ENCODE measurements at places on chromosomes 13 and 19. TPM values are rescaled to one million over a fixed set of nuclear protein-coding genes. Genes with fewer than 3 reads are reported as not detected.

DNA sequence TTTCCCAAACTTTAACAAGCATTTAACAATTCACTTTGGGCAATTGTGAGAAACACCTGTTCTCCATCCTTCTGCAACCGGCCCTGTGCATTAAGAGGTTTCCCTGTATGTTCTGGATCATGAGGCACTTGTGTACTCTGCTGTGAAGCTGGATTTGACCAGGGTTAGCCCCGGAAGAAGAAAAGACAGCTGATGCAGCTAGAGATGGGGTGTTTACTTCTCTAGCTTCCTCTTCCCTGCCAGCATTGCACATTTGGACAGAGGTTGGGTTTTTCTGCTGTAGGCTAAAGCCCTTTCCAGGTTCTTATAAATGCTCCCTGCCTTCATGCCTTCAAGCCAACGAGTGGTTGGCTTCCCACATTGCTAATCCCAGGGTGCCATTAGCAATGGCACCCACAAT is 20.9 kb downstream of the MBD3L2B start:
- no peak for DNase-seq
- no peaks in the 10 kb centered on the region for H3K36me3 ChIP-seq
- H3K27ac ChIP-seq = no peak overlapping the region
- peaks cover 18% of the 10 kb centered on the region for H3K27me3 ChIP-seq
- H3K4me1 ChIP-seq = peaks cover 4% of the 10 kb centered on the region

The ZNF773 gene
- 21.3 TPM for total RNA-seq

- H3K36me3 ChIP-seq = no peaks in the 10 kb centered on the region
- DNase-seq = no peak
- no peaks in the 10 kb centered on the region for H3K27me3 ChIP-seq
Observed at GRCh38 chr19:6041991-6042481, 64.1 kb upstream of the RANBP3 start.

DNA sequence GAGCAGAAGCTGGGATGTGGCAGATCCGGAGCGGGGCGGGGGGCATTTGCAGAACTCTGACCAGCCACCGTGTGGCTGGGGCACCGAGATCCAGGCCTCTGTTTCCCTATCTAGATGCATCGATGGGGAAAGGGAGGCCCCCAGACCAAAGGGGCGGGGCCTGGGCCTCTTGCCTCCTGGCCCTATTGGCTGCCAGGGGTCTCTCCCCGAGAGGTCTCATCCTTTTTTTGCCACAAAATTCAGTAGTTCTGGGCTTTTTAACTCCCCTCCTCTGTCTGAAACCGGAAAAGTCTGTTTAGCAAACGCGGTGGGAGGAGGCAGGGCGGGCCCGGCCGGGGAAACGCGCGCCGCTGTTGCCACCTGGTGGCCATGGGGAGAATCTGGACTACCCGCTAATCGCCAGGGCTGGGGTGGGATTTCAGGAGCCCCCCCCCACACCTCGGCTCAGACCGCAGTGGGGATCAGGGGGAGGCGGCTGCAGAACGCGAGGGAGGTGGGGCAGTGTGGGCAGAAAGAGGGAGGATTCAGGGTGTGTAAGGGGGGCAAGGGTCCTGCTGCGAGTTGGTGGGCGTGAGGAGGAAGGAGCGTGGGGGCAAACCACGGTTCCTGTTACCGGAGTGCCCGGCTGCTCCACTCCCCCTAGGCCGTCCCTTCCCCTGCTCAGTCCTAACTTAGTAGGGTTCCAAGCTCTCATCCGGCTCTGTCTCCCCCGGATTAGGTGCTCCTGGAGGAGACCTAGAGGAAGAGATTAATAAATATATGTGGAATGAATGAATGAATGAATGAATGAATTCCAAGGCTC is 28.3 kb downstream of the IL12RB1 start:
- H3K27me3 ChIP-seq = no peaks in the 10 kb centered on the region
- peak; percentile 81 for DNase-seq
- H3K4me1 ChIP-seq = peaks cover 21% of the 10 kb centered on the region
- H3K27ac ChIP-seq = peak overlapping the region; percentile 76

DNA sequence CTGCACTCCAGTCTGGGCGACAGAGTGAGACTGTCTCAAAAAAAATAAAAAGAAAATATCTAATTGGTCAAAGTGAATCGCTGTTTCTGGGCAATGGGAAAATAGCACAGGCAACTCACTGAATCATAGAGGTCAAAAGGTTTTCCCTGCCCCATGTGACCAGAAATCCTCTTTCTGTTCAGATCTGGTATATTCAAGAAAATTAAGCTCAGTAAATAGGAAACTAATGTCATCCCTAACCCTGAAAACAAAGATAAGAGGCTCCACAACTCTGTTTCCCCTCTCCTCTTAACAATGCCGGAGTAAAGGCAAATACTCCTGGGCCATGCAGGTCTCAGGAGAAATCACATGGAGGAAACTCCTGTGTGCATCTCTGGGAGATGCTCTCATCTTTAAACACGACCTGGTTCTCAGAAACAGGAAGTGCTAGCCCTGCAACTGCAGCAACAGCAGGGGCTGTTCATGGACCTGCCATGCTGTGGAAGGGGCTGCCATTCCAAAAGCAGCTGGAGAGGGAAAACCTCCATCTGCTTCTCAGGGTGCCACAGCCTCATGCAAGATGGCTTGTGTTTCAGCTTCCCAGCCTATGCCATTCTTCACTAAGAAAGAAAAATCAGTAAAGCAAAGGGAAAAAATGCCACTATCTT is 47.5 kb upstream of the SLC7A9 start:
- H3K4me3 ChIP-seq = no peak overlapping the region
- peaks cover 55% of the 10 kb centered on the region for H3K36me3 ChIP-seq
- H3K27ac ChIP-seq = no peak overlapping the region
- H3K4me1 ChIP-seq = no peaks in the 10 kb centered on the region
- no peaks in the 10 kb centered on the region for H3K27me3 ChIP-seq

DNA sequence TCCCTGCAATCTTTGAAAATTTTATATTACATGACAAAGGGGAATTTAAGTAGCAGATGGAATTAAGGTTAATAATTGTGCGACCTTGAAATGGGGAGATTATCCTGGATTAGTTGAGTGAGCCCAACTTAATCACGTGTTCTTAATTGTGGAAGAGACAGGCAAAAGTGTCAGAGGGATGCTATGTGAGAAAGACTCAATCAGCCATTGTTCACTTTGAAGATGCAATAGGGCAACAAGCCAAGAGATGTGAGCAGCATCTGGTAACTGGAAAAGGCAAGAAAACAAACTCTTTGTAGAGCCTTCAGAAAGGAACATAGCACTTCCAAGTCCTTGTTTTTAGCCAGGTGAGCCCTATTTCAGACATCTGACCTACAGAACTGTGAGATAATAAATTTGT is 247.7 kb downstream of the SLITRK1 start:
- no peak overlapping the region for H3K4me3 ChIP-seq
- H3K27me3 ChIP-seq = no peaks in the 10 kb centered on the region
- H3K27ac ChIP-seq = no peak overlapping the region
- no peak for DNase-seq
- no peaks in the 10 kb centered on the region for H3K36me3 ChIP-seq
- no peaks in the 10 kb centered on the region for H3K4me1 ChIP-seq

DNA sequence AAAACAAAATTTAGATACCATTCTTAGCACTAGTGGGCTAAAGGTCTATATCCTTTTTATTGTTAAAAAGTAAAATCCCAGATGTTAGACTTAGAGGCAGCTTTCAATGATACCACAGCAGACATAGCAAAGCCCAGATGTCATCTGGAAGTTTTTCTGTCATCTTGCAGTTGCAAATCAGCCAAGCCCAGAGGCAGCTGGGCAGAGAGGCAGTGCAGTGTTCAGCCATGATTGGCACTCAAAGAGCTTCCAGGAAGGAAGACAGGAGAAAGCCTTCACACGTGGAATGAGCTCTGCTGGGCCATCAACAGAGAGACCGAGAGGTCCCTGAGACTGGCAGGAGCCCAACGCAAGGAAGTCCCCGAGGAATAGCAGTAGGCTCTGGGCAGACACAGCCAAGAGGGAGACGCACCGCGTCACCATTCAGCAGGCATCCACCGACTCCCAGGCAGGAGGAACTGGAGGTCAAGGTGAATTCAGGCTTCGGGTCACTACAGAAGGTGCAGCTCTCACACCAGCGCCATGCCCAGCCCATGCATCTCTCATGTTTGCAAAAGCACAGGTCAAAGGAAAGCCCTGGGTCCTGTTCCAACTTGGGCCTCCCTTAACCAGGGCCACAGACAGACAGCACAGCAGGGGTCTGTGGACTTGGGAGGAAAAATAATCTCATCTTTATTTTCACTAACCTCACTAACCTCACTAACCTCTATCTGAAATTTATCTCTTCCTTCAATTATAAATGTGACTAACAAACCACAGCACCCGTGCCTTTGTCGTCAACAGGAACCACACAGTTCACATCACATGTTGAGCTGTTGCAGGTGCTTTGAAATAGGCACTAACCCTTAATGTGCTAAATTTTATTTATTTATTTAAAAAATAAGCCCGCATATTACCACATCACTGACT is 54.9 kb downstream of the TUBGCP3 start:
- DNase-seq = no peak
- peaks cover 10% of the 10 kb centered on the region for H3K36me3 ChIP-seq
- no peaks in the 10 kb centered on the region for H3K4me1 ChIP-seq
- no peaks in the 10 kb centered on the region for H3K27me3 ChIP-seq

DNA sequence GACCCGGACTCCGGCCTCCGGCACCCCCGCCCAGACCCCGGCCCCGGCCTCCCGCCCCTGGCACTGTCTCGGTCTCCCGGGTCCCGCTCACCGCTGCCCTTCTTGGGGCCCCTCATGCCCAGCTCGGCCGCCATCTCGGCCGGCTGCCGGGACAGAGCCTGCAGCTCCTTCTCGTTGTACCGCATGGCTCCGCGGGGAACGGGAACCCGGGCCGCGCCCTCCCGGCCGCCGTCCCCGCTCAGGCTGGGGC is 140 bp downstream of the PLEKHJ1 start:
- peaks cover 51% of the 10 kb centered on the region for H3K36me3 ChIP-seq
- no peaks in the 10 kb centered on the region for H3K27me3 ChIP-seq

DNA sequence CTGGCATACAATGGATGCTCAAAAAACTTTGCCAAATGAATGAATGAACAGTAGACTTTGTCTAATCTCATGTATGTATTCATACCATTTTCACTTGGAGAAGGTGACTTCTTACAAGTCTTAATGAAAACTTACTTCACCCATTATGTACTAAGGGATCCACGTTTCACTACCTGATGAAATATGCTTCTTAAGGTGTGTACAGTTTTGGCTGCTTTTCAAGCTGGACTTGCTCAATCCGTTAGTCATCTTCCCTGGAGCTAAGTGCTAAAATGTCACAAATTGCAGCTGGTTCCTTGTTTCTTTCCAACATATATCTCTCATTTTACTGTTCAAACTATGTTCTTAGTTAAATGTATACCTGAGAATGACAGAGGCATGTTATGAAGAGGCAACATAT is 4.2 kb upstream of the CCNA1 start:
- H3K4me1 ChIP-seq = peaks cover 18% of the 10 kb centered on the region
- DNase-seq = no peak
- no peak overlapping the region for H3K4me3 ChIP-seq
- H3K36me3 ChIP-seq = no peaks in the 10 kb centered on the region
- H3K27me3 ChIP-seq = peaks cover 42% of the 10 kb centered on the region

The LYPD5 gene
- not detected for total RNA-seq

- no peaks in the 10 kb centered on the region for H3K36me3 ChIP-seq
- no peak overlapping the region for H3K27ac ChIP-seq
- peaks cover 38% of the 10 kb centered on the region for H3K27me3 ChIP-seq
- H3K4me1 ChIP-seq = peaks cover 7% of the 10 kb centered on the region
Observed at GRCh38 chr19:51131780-51132680, 7.3 kb downstream of the SIGLEC9 start.

DNA sequence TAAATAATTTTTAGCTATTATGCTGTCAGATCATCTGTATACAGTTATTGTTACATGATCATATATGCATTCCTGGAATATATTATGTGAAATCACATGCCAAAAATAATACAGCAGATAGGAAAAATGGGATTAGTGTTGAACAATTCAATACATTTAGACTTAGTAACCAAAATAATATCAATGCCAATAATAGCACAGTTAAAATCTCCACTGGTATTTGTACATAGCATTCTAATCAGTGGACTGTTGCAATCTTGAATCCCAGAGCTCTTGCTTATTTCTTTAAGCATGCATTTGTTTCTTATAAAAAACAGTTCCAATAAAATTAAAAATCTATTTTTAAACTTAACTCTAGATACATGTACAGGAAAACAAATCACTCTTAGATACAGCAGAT is 2772.2 kb downstream of the PCDH9 start:
- H3K4me3 ChIP-seq = no peak overlapping the region
- H3K27me3 ChIP-seq = no peaks in the 10 kb centered on the region
- H3K4me1 ChIP-seq = no peaks in the 10 kb centered on the region
- no peak overlapping the region for H3K27ac ChIP-seq

The KLF1 gene
- 0.12 TPM for total RNA-seq

The ALG11 gene
- 31.8 TPM for total RNA-seq

GRCh38 chr13:109545931-109546330 is 240.5 kb downstream of the IRS2 start:
- no peaks in the 10 kb centered on the region for H3K4me1 ChIP-seq
- H3K27ac ChIP-seq = no peak overlapping the region
- H3K36me3 ChIP-seq = no peaks in the 10 kb centered on the region
- no peaks in the 10 kb centered on the region for H3K27me3 ChIP-seq

The CARM1 gene
- 39.1 TPM for total RNA-seq

DNA sequence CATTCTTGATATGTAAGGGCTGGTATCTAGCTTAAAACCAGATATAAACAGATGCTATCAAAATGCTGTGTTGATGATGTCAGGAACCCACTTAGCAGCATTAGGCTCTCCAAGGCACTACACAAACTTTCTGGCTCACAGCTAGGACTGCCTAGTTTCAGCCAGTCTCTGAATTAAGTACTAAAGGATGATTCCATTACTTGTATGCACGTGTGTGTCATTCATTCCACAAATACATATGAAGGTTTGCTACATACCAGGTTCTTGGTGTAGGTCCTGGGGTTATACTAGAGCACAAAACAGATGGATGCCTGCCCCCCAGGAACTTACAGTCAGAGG is 151.5 kb downstream of the RGCC start:
- H3K4me3 ChIP-seq = no peak overlapping the region
- no peak overlapping the region for H3K27ac ChIP-seq

DNA sequence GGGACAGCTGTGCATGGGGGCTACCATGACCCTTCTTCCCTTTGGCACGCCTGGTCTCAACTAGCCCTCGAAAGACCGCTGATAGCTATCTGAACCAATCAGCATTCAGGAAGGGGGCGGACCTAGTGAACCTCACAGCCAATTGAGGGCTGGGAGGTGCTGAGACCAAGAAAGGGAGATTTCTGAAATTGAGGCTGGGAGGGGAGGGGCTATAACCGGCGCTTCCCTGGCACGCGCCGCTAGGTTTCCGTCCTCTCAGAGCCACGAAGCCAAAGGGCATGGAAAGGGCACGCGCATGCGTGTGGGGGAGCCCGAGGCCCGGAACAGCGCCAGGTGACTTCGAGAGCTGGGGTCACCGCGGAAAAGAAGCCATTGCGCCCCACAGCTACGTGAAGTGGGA is 4.2 kb upstream of the PAFAH1B3 start:
- H3K36me3 ChIP-seq = no peaks in the 10 kb centered on the region
- H3K27me3 ChIP-seq = peaks cover 2% of the 10 kb centered on the region
- no peak overlapping the region for H3K27ac ChIP-seq

- peaks cover 1% of the 10 kb centered on the region for H3K4me1 ChIP-seq
- no peaks in the 10 kb centered on the region for H3K36me3 ChIP-seq
- H3K4me3 ChIP-seq = no peak overlapping the region
- DNase-seq = no peak
Observed at GRCh38 chr13:108408672-108409071, 139.2 kb downstream of the TNFSF13B start.

The F2RL3 gene
- total RNA-seq = 0.83 TPM
